Stimulated activated CD4-positive, alpha-beta T cell treated with anti-CD3 and anti-CD28 coated beads, Interleukin-4, amount 100 ng/mL, for 4 hours (primary cell): ENCODE measurements at places on chromosomes 7 and 10.
A peak's percentile ranks its signal among the peaks of the same experiment; 100 is the strongest.

DNA sequence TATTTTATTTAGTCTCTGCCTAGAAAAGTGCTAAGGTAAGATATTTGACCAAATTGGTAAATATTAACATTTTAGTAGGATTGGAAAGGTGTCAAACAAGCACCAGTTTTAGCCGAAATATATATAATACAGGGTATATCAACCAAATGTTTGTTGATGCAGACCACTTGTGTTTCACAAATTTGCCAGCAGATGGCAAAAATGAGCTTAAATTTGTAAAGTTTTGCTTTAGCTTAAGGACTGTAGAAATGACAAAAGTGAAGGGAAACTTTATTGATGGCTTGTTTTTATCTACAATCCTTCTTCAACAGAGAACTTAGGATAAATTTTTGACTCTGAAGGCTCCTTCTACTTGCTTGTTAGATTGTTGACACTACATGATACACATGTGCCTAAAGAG, 4.8 kb upstream of the POLR1F start:
- DNase-seq = peak; percentile 14

DNA sequence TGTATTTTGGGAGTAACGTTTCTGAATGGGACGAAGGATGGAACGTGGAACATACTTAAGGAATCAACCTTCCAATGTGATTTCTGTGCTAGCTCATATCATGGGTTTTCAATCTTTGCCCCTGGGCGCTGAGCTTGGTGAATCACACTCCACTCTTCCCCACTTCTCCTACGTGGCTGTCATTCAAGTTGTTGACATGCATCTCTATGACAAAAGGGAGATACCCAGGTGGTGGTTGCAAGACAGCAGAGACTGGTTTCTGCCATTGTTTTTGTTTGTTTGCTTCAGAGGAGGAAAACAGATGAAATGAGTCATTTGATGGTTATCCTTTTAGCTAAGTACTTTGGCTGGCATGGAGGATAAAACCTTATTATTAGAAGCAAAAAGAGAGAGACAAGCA, 573.9 kb downstream of the GATA3 start:
- no peak for DNase-seq

DNA sequence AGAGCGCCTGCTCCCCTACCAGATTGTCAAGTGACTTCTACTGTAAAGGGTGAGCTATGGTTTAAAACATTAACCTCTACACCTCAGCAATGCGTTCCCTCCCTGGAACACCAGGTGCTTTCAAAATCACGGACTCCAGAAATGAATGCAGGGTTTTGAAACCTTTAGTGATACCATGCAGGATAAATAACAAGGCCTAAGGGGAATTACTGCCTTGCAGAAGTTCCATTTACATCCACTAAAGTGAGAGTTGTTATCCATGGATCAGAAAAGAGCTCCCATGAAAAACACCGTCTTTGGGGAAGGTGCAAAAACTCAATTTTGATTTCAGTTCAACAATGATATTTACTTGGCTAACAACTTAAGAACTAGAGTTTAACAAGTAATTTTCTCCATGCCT, 4.0 kb downstream of the FZD8 start:
- DNase-seq = no peak

DNA sequence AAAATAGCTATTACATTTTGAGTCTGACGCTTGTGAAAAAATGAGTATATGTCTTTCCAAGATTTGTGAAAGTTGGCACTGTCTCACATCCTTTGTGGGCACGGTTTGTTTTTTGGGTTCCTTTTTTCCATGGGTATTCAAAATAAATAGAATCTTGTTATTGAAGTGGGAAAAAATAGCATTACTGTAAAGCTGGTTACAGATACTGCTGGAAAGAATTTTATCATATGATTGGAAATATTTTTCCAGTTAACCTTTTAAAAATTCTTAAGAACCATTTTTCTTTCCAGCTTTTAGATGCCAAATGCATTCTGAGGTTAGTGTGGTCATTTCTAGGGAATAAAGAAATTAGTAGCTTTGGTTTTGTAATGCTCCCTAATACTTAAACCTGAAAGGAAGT, 11.4 kb downstream of the NET1 start:
- DNase-seq = no peak

DNA sequence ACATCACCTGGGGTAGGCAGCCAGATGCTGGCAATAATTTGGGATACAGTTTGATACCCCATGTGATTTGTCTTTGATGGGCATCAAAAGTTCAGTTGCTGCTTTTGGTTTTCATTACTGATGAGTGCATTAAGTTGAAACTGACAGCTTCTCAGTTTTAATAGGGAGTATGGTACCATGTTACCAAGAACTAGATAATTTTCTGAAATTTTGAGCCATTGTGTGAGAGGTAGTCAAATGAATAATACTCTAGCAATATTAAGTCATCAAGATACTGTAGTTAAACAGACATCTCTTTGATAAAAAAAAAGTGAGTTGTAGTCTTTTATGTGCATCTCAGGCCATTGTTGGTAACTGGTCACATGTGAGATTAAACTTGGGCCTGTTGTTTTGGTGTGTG, 71.5 kb downstream of the ST7 start:
- DNase-seq = no peak

DNA sequence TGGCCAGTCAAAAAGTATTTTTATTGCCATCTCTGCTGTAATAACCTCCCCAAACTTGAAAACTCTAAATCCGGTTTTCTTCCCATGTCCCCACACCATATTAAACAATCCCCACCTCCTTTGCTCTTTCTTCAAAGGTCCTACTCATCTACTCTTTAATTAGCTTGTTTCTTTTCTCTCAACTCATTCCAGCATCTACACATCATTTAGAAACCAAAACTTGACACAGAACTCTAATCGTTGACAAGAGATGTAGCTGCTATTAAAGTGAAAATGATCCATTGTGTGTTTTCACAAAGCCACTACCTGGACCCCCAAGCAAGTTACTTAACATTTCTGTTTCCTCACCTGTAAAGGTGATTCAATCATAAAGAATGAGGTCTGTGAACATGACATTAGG, 436.3 kb upstream of the NPVF start:
- DNase-seq = no peak
